Myocyte (in vitro differentiated cells): ENCODE measurements at places on chromosomes 7 and 10. TPM values are rescaled to one million over a fixed set of nuclear protein-coding genes. Genes with fewer than 3 reads are reported as not detected.

DNA sequence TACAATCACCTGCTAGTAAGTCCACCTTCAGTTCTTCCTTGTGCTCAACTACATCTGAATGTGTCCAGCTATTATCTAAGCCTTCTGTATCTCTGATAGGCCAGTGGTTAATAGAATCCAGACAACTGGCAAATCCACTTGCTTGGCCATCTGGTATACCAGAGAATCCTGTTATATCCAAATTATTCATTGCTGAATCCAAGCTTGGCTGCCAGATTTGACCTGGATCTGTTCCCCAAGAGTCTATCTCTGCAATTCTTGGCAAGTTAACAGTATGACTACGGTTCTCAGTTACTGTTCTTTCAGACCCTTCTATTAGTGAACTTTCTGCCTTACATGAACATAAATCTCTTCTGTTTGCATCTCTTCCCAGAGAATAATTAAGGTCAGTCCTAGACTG is 154.6 kb upstream of the TARP start:
- DNase-seq: no peak

The DKK1 gene
- total RNA-seq: 4.9 and 13.5 TPM in 2 replicates

The MUC12 gene
- total RNA-seq: not detected in 2 replicates

The SKIDA1 gene
- total RNA-seq: 0.26 and 0.37 TPM in 2 replicates
